Eye (tissue), 1 donor: ENCODE measurements at places on chromosomes 11 and 22.
A peak's percentile ranks its signal among the peaks of the same experiment; 100 is the strongest.

- DNase-seq: peak; percentile 74
These were observed 204.9 kb downstream of the CSNK2A3 start for GRCh38 chr11:11148104-11148509.

- DNase-seq: peak; percentile 83
These were observed 18.2 kb downstream of the RTN4R start for GRCh38 chr22:20249797-20250354.

DNA sequence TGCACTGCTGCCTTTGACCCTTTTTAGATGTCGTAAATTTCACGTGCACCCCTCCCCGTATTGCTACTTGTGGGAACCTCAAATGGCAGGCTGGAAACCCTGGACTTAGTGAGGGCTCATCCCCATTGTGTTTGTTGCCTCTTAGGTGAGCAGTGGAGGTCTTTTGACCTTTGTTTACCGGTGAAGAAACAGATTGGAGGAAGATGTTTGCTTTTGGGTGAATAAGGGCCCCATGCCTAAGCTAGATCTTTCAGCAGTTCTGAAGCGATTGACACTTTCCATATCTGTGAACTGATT lies 782 bp downstream of the SMARCB1 start:
- no peak for DNase-seq

- DNase-seq: no peak
These were observed 2.7 kb upstream of the ARHGAP42 start for GRCh38 chr11:100684101-100685065.

- DNase-seq: no peak
These were observed 7.7 kb downstream of the CHST1 start for GRCh38 chr11:45657496-45658260.

- peak; percentile 56 for DNase-seq
These were observed 102.3 kb upstream of the PITPNB start for GRCh38 chr22:28021116-28021997.
